Foreskin keratinocyte (primary cell): ENCODE measurements at places on chromosomes 11 and 22. TPM values are rescaled to one million over a fixed set of nuclear protein-coding genes. Genes with fewer than 3 reads are reported as not detected.

Gene GSTT2B
- 11.3 and 21.6 TPM in 2 replicates for polyA plus RNA-seq

Gene KRTAP5-10
- polyA plus RNA-seq = not detected in 2 replicates

- DNase-seq = no peak
Observed at GRCh38 chr11:31798057-31798553, 13.0 kb downstream of the PAX6 start.

DNA sequence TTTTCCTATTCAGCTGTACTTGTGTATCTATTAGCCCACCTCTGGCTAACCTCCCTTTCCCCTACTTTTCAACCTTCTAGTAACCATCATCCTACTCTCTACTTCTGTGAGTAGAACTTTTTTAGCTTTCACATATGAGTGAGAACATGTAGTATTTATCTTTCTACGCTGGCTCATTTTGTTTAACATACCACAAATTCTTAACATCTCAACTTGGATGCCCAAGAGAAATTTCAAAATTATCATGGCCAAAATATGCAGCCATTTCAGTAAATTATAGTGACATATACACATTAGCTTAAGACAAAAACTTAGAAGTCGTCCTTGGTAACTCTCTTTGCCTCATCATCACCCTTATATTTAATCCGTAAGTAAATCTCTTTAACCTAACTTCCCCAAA, 34.7 kb downstream of the LUZP2 start:
- no peak for DNase-seq

DNA sequence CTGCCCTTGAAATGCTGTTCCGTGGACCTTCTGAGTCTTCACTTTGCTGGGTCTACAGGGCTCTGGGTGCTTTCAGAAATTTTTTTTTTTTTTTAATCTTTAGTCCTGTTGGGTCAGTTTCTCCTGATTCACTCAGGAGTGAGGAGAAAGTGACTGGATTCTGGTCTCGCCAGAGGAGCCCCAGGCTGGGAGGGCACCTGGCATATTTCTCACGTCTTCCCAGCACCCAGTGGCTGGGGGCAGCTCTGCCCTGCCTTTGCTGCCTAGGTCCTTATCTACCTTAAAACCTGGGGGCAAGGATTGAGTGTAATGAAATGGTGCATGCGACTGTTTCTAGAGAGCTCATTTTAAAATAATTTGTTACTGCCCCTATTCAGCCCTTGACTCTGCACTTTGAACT, 23.3 kb downstream of the SAMM50 start:
- DNase-seq = no peak

DNA sequence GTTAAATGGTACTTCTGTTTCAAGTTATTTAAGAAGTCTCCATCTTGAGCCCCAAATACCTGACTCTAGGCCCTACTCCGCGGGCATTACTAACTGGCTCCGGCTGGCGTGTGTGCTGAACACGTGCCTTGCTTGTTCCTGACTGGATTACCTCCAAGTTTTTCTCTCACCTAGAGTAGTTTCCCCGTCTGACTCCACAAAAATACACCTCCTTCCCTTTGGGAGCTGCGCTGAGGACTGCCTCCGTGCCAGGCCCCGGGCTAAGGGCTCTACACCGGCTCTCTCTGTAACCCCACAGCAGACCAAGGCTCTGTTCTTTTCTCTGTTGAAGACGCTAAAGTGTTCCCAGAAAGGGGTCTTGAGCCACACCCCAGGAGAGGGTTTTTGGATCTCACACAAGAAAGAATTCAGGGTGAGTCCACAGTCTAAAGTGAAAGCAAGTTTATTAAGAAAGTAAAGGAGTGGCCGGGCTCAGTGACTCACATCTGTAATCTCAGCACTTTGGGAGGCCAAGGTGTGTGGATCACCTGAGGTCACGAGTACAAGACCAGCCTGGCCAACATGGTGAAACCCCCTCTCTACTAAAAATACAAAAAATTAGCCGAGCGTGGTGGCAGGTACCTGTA, 61.8 kb downstream of the ANO1 start:
- DNase-seq = peak; percentile 35

DNA sequence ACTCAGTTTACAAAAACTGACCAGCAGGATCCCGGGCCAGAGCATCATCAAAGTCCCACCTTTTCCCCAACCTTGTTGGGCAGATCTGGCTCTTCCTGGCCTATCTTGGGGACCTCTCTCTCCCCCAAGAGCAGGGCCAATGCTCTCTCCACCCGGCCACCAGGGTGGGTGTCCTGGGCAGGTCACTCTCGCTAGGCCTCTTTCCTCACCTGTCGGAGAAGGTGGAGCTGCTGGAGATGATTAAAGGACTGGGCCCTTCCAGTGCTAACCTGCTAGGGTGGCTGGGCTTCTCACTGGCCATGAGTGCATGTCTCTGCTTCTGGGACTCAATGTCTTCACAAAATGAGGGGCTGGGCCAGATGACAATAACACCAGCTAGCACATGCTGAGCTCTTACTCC, 2.9 kb upstream of the CAPN5 start:
- no peak for DNase-seq

DNA sequence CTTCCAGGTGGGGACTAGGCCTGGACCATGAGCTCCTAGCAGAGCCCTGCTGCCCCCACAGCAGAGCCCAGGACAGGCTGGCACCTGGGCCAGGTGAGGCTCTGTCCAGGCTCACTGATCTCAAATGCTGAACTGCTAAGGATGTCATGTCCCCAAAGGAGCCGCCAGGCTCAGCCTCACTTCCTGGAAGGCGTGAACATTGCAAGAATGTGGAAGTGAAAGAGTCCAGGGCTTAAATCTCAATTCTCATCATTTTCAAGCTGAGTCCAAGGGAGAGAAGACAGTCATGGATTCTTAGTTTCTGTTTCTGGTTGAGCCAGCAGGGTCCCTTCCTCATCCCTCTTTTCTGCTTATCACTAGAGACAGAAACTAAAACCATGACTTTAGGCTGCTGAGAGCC, 5.0 kb downstream of the ASCL2 start:
- DNase-seq = no peak

DNA sequence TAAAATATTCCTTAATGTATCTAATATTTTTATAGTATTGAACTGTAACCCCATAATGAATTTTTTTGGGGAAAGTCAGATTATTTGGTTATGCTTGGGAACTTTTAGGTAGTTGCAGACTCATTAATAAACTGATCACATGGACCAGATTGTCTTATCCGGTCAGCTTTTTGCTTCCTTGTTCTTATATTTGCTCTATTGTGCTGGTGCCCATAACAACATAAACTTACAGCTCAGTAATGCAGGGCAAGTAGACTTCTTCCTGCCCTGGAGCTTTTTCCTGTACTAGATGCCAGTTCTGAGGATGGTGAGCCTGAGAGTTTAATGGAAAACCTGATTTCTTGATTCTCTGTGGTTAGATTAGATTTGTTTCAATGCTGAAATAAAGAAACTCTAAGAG, 53.2 kb downstream of the MTMR3 start:
- DNase-seq = no peak

- DNase-seq = no peak
Observed at GRCh38 chr22:38070250-38070921, 13.2 kb downstream of the PICK1 start.
